ENCODE measurements at places on chromosomes 16 and 17. TPM values are rescaled to one million over a fixed set of nuclear protein-coding genes. Genes with fewer than 3 reads are reported as not detected.

- H3K27me3 ChIP-seq = no peaks in the 10 kb centered on the region
- H3K36me3 ChIP-seq = no peaks in the 10 kb centered on the region
- no peak for DNase-seq
Observed at GRCh38 chr16:56119133-56119532, 72.2 kb upstream of the GNAO1 start.

DNA sequence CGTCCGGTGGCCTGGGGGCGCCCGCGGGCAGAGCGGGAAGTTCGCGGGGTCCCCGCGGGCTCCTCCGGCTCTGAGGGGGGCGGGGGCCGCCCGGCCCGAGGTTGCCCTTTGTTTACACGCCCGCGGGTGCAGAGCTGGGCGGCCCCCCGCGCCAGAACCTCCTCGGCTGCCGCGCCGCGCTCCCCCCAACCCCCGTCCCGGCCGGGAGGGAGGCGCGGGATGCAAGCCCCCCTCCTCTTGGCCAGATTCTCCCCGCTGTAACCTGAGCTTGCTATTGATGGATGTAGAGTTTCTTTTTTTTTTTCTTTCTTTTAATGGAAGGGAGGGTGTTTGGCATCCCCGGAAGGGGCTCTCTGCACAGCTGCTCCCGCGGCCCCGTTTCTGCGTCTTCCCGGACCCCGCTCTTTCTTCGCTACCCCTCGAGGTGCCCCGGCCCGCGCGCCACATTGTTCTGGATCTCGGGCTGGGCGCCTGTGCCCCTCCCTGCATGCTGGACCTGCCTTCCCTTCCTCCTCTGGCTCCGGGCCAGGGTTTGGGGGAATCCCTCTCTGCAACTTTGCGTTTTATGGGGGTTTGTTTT is 646 bp downstream of the CBX2 start:
- peaks cover 17% of the 10 kb centered on the region for H3K36me3 ChIP-seq
- H3K27me3 ChIP-seq = no peaks in the 10 kb centered on the region
- peaks cover 17% of the 10 kb centered on the region for H3K4me1 ChIP-seq
- DNase-seq = peak; percentile 72
- peak overlapping the region; percentile 85 for H3K27ac ChIP-seq
- peak overlapping the region; percentile 81 for H3K4me3 ChIP-seq

The SAMD14 gene
- 5.9 TPM for total RNA-seq

The RNF43 gene
- total RNA-seq = 2.4 TPM

- H3K4me3 ChIP-seq = no peak overlapping the region
- no peaks in the 10 kb centered on the region for H3K27me3 ChIP-seq
- no peak for DNase-seq
Observed at GRCh38 chr16:64809876-64810629, 311.8 kb downstream of the CDH11 start.

The MMP25 gene
- 23.9 TPM for total RNA-seq

The C16orf92 gene
- not detected for total RNA-seq

DNA sequence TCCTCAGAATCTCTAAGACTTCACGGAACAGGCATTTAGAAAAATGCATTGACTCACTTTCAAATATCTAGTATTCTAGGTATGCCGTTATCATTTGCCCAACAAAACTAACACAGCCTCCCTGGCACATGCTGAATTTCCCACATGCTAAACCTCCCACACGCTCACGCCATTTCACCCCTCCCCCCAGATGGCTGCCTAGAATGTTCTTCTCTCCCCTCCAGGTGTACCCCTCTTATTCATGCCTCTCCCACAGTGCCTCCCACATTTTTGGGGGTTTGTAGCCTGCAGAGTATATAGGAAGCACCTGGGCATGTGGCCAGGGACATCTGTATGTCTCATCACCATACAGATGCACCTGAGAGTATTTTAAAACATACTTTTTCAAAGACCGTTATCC is 38.2 kb upstream of the ICAM2 start:
- peaks cover 8% of the 10 kb centered on the region for H3K4me1 ChIP-seq
- no peak for DNase-seq
- no peak overlapping the region for H3K4me3 ChIP-seq
- H3K36me3 ChIP-seq = no peaks in the 10 kb centered on the region
- H3K27ac ChIP-seq = no peak overlapping the region

DNA sequence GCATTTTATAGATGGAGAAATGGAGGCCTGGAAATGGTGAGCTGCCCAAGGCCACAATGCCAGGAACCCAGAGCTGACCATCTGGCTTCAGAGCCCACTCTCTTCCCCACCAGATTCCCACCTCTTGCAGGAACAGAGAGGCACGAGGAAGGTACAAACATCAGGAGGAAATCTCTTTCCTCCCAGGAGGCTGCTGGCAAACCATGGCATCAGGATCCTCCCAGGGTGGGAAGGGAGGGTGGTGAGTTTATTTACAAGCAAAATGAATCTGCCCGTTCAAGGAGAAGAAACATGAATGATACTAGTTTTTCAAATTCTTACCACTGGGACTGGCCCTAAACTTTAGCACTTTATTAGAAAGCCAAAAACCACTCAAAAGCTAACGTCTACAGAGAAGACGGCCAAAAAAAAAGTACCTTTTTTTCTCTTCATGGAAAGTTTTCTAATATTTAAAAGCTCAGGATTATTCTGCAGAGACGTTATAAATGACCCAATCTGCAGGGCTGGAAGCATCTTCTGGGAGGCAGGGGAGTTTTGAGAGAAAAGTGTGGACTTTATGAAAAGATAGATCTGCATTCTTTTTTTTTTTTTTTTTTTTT is 79.1 kb downstream of the NXN start:
- no peaks in the 10 kb centered on the region for H3K36me3 ChIP-seq
- peaks cover 4% of the 10 kb centered on the region for H3K4me1 ChIP-seq
- H3K27ac ChIP-seq = no peak overlapping the region
- no peaks in the 10 kb centered on the region for H3K27me3 ChIP-seq

The NOD2 gene
- total RNA-seq = 1.1 TPM

Measured in H1 (cell line).